ENCODE measurements at places on chromosomes 12 and 14.

- no peak for DNase-seq
These were observed 6.0 kb downstream of the CHPT1 start for GRCh38 chr12:101703487-101703886.

DNA sequence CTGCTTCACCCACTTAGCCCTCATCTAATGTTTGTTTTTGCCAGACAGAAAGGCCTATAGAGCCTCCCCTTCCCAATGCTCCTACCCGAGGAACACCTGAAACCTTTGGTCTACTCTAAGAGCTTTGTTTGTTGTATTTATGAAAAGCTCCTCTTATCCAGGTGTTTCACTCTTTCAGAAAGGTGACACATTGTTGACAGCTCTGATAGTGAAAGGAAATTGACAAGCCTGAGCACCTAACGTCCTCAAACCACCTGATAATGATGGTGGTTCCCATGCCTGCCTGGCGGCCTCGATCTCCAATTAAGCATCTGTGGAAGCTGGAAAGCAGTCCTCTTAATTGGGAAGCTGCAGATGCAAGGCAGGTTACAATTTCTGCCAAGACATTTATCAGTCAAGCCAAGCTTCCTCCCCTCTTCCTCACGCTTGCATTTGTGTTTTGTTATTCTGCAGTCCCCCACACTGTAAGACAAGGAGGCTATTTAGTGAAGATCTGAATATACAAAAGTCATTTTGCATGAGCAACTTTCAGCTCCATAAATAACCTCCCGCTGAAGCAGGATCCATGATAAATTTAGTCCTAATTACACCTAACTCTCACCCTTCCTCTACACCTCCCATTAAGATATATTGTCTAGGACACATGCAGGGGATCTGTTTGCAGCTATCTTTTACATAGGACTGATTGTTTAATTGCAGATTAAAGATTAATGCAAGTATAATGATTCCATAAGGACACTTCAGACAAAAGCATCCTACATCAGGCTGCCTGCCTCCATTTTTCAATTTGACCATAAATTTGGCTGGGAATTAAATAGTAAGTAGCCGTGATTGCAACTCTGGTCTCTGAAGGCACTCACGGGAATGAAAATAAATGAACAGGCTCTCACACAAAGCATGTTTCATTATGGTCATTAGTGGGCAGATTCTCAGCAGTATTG lies 288.6 kb downstream of the PDZRN4 start:
- no peak for DNase-seq

- no peak for DNase-seq
These were observed 136.0 kb downstream of the ADGRD1 start for GRCh38 chr12:131089531-131090273.

DNA sequence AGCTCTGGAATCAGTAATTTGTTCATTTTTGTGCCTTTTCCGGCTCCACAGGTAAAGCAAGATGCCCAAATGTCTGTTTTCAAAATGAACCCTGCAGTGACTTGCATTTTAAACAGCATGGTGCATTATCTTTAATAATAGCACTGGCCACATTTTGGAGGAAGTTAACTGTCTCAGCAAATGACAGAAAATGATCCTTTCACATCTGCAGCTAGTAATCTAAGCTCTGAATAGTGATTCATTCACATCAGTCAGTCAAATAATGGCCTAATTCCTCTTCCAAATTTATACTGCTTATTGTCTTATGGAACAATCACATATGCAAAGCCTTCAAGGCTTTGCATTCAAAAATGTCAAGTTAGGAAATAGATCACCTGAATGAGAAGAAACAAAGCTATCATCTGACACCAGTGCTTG lies 75.6 kb downstream of the PPM1H start:
- no peak for DNase-seq

- no peak for DNase-seq
These were observed 35.1 kb downstream of the ACACB start for GRCh38 chr12:109151457-109151856.

DNA sequence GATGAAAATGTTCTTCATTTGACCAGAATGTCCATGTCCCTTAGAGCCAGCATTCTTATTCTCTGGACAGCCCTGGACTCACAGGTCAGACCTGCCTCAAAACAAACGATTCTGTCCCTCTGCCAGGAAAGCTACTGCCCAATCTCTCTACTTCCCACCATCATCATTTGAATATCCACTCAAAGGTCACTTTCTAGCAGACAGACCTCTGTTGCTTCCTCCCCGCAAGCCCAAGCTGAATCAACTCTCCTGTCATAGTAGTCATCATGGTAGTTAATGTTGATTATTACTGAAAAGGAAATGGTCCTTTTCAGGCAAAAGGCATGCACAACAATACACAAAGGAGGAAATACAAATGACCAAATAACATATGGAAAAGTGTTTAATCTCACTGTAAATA lies 39.6 kb upstream of the CPM start:
- DNase-seq = no peak

DNA sequence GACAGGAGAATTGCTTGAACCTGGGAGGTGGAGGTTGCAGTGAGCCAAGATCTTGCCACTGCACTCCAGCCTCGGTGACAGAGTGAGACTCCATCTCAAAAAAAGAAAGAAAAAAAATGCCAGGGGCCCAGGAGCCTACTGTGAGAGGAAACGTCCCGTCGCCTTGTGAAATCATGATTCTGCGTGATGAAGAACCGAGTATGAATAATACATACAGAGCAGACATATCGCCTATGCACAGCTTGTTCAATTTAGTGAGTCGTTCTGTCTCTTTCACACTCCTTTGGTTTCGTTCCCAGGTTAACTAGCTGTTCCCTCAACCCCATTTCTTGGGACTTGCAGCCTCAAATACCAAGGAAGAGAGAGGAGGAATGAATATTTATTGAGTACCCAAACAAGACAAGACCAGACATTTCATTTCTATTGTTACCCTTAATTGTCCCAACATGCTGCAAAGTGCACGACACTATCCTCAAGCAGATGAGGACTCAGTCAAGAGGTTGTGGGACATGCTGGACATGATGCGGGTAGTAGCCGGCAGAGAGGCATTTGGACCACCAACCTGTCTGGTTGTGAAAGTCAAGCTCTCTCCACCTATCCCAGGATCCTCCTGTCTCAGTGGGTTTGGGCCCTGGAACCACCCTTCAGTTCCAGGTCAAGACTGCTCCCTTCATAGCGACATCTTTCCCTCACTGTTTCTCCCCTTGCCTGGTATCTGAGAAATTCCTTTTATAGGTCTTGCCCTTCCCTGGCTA lies 8.6 kb upstream of the CD27 start:
- no peak for DNase-seq

- DNase-seq = no peak
These were observed 229.6 kb downstream of the BCAT1 start for GRCh38 chr12:24719293-24719721.

DNA sequence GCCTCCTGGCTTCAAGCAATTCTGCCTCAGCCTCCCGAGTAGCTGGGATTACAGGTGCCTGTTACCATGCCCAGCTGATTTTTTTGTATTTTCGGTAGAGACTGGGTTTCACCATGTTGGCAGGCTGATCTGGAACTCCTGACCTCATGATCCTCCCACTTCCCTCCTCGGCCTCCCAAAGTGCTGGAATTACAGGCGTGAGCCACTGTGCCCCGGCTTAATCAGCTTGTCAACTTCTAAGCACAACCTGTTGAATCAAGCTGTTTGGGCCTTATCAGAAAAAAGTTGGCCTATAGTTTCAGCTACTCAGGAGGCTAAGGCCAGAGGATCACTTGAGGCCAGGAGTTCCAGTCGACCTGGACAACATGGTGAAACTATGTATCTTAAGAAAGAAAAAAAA lies 7.9 kb downstream of the MARK3 start:
- no peak for DNase-seq

GRCh38 chr12:80033448-80033847 lies 65.9 kb upstream of the OTOGL start:
- no peak for DNase-seq

DNA sequence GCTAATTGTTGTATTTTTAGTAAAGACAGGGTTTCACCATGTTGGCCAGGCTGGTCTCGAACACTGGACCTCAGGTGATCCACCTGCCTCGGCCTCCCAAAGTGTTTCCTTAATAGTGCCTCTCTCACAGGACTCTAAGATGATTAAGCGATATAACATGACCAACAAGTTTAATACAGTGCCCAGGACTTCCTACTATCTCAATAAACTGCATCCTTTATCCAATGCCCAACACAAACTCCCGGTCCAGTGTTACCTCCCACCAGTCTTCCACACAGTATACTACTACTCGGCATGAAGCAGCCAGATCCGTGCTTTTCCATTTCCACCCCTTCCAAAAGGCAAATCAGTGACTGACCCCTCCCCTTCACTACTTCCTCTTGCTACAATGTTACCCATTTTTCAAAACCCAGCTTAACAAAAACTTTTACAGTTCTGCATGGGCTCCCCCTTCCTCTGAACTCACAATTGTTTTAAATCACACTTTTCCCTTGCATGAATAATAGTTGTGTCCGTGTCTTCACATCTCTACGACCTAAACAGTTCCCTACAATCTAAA lies 900 bp downstream of the NOP2 start:
- no peak for DNase-seq

GRCh38 chr14:87407344-87407743 lies 585.6 kb downstream of the GALC start:
- no peak for DNase-seq

GRCh38 chr14:93713726-93714405 lies 74.4 kb downstream of the PRIMA1 start:
- DNase-seq = no peak

DNA sequence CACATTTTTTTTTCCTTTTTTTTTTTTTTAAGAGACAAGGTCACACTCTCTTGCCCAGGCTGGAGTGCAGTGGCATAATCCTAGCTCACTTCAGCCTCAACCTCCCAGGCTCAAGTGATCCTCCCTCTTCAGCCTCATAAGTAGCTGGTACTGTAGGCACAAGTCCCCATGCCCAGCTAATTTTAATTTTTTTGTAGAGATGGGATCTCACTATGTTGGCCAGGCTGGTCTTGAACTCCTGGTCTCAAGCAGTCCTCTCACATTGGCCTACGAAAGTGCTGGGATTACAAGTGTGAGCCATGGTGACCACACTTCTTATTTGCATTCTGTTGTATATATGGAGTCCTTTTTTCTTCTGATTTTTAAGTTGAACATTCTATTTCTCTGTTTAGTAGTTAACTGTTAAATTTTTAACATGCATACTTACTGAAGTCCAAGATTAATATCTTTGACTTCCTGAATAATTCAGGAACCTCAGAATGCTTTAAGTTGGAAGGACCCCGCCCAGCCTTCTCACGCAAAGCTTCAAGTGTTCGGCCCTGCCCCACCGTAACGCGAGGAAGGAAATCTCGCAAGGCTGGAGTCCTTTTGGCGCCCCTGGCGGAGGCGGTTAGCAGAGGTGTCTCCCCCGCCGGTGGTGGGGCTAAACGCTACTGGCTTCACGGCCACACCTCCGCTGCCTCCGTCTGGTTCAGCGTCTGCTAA lies 21.6 kb downstream of the SPATS2 start:
- DNase-seq = peak; percentile 74

DNA sequence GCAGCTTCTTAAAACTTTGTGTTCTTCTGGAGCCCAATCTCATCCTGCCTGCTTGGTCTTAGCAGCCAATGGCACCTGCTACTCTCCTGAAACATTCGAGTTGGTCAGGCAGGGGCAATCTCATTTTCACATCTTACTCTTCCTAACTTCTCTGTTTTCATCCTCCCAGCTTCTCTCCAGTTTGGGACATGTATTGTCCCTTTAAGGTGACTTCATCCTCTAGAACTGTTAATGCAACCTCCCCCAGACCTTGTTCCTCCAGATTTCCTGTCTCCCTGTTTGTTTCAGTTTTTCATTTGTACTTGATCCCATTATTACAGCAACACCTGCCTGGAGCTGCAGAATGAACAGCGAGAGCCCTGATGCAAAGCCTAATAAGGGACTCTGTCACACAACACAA lies 31.3 kb downstream of the SERPINA11 start:
- DNase-seq = no peak

DNA sequence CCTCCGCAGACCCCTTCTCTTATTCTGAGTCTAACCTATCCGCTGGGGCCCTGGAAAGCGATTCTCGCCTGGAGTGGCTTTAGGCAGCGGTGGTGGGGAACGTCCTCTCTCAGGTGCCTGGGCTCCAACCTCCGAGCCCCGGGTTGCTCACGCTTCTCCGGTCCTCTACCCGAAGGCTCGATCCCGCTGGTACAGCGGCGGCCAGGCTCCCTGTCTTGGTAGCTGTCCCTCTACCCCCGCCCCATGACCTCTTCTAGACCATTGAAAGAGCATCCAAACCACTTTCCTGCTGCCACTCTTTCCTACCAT lies 505 bp upstream of the HEBP1 start:
- DNase-seq = no peak

- no peak for DNase-seq
These were observed 91.5 kb downstream of the PTPRR start for GRCh38 chr12:70829070-70829469.

GRCh38 chr14:103196716-103197115 lies 73.5 kb downstream of the TNFAIP2 start:
- no peak for DNase-seq

- no peak for DNase-seq
These were observed 388.1 kb downstream of the ZFP36L1 start for GRCh38 chr14:68404652-68405183.

- no peak for DNase-seq
These were observed 34.1 kb upstream of the NUBPL start for GRCh38 chr14:31527087-31527486.

GRCh38 chr14:39991041-39991440 lies 558.8 kb upstream of the FBXO33 start:
- DNase-seq = no peak

DNA sequence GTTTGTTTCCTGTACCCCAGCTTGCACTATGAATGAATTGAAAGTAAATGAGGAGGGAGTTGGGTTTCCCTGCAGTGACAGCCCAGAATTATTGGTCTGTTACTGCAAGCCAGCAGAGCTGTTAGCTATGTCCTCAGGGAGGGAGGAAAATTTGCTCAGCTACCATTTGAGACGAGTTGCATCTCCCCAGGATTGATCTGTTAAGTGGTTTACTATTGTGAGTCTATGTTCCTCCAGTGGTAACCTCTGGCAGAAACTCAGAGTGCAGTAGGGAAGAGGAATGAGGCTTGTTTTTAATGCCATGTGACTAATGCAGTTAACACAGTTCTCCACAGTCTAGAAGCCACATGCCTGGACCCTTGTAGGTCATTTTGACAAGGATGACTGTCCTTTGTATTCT lies 173.9 kb downstream of the SLC15A4 start:
- no peak for DNase-seq

- DNase-seq = no peak
These were observed 18.5 kb upstream of the FKBP4 start for GRCh38 chr12:2776129-2776806.

DNA sequence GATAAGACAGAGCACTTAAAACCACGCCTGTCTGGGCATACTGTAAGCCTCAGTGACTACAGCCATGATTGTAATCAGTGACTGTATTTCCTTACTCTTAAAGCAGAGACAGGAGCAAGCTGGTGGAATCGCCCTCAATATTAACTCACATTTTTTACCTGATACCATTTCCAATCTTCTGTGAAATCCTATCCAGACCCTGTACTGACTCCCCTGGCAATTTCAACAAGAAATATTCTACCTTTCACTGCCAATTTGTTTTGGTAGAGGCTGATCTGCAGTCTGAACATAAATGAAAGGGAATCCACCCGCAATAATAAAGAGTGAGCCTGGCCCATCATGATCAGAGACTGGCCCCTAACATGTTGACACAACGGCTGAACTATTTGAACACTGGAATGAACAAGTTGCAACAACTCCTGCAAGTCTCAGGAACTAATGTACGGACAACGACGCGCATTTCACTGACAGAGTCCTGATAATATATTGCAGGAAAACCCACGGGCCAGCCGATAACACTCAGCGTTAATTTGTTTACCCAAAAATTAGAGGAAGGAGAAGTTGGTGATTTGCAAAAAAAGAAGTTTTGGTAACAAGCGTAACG lies 195.5 kb upstream of the BTG1 start:
- no peak for DNase-seq
